MCF 10A (cell line): ENCODE measurements at places on chromosomes 12 and 14. TPM values are rescaled to one million over a fixed set of nuclear protein-coding genes. Genes with fewer than 3 reads are reported as not detected.

DNA sequence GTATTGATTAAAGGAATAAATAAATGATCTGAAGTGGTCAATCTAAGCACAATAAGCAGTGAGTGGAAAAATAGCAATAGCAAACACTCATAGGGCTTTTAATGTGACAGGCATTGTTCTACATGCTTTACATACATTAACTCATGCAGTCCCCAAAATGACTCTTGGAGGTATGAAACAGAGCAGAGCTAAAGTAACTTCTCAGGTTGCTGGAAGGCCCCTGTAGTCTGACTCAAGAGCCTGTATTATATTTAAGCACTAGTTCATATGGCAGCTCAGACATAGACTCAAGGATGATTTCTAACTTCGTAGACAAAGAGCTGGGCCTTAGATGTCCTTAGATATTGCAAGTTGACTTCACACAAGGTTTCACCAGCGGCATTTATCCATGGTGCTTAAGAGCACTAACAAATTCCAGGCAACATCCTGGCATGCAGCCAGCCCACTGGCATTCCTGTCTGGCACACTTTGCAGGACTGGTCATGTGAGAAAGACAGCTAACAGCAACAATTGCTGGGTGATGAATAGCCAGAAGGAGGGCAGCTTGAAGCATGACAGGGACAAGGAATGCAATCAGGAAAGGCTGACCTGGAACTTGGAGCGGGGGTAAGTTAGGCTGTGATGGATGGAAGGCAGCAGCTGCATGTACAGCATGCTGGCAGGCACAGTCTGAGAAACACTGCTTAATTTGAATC is 22.9 kb upstream of the KTN1 start:
- DNase-seq: peak; percentile 97

GRCh38 chr14:99155173-99156089 is 116.6 kb downstream of the BCL11B start:
- DNase-seq: peak; percentile 61

GRCh38 chr14:99258341-99258861 is 13.6 kb downstream of the BCL11B start:
- no peak for DNase-seq

DNA sequence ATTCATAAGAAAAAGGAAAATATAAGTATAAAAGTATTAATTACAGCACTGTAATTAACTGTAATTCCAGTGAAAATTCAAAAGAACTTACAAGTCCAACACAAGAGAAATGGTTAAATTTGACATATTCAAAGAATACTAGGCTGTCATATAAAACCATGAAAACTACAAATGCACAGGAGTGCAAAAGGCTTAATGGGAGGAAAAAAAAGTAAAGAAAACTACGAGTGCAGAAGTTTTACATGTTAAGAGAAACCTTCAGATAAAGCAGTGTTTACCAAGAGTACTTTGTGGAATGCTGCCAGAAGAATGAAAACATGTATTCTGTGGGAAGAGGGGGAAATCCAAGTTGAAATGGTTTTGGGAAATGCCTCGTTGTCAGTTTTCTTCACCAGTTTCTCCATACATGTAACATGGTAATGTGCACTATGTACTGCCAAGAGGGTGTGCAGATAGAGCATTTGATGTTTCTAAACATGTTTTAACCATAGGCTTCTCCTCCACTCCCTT is 9.1 kb downstream of the HEATR5A start:
- DNase-seq: peak; percentile 16

DNA sequence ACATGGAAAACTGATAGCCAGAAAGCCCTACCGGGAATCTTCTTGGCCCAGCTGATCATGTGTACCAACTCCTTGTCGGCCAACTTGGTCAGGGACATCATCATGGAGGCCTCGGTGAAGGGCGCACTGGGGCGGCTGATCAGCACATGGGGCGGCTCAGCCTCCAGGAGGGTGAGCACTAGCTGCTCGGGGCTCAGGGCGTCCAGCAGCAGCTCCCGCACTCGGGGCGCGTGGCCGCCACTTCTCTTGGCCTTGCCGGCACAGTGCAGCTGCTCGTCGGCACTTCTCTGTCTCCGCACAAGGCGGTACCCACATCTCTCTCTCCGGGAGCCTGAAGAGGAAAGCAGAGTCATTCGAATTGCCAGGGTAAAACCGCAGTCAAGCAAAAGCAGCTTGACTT is 33.8 kb downstream of the ESR2 start:
- DNase-seq: no peak

Gene MLEC
- 107 and 144 TPM in 2 replicates for total RNA-seq

GRCh38 chr12:67937822-67938221 is 51.4 kb upstream of the IFNG-AS1 start:
- DNase-seq: no peak

DNA sequence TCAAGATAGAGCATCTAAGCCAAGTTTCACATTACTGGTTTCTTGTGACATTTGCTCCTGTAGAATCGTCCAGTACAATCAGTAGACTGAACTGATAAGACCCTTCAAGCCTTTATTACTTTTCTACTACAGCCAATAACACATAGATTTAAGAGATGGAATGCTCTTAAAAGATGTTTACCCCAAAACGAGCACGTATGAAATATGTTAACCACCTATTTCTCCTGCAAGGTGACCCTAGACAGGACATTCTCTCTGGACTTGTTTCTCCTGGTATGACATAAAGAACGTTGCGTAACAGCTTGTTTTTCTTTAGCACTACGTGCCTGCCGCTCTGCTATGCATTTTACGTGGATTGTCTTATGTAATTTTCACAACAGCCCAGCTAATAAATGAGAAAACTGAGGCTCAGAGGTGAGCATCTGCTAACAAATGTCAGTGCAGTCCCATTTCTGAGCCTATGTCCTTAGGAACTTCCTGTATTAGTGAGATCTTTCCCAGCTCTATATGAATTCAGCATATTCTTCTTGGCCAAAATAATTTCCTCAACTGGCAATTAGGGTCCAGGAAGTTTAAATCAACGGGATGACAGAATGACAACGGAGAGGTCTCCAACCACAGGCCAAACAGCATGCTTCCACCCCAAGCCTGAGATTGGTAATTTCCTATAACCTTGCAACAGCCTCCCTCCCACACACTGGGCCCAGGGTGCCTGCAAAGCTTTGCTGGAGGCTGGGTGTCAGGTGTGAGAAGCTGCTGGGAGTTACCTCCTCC is 3.7 kb downstream of the NFKBIA start:
- DNase-seq: peak; percentile 67

DNA sequence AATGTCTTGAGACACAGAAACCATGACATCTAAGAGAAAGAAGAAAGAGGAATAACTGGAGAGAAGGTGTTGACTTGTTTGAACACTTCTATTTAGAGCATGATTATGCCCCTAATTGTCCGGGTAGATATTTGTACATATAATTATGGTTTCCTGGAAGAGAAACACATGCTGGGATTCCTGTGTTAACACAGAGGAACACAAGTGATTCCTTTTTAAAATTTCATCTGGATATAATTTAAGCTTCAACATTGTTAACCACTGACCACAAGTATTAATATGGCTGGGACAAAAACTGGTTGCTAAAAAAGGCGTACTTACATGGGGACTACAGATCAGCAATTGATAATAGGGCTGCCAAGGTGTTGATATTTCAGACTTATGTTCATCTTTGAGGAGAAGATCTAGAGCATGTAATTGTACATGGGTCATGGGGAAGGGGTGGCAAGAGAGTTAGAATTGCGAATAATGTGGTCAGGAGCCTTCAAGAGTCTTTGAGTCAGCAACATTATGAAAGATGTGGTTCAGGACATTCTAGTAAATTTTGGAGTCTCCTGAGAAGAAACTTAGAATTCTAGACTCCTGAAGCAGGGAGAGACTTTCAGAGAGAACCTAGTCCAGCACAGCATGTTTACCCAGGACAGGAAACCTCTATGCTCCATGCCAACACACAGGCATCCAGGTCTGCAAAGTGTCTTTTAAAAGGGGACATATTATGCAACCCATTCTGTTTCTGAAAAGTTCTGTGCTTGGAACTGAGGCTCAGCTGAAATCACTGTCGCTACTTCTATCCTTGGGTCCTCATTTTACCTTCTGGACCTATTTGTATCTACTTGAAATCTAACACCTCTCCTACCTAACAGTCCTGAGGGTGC is 56.5 kb downstream of the SLC38A1 start:
- DNase-seq: no peak

GRCh38 chr14:104872469-104873341 is 7.6 kb downstream of the CEP170B start:
- DNase-seq: no peak

DNA sequence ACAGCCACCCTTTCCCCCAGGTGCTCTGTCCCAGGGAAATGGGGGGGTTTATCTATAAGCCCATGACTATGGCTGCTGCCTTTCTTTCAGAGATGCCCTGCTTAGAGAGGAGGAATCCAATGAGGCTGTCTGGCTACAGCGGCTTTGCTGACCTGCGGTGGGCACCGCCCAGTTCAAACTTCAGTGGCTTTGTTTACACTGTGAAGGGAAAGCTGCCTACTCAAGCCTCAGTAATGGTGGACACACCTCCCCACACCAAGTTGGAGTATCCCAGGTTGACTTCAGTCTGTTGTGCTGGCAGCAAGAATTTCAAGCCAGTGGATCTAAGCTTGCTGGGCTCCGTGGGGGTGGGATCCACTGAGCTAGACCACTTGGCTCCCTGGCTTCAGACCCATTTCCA is 869.2 kb downstream of the SLC6A15 start:
- no peak for DNase-seq

Gene PRKCH
- total RNA-seq: 10.4 and 12.4 TPM in 2 replicates

GRCh38 chr14:58239244-58240195 is 5.1 kb upstream of the PSMA3 start:
- peak; percentile 66 for DNase-seq

DNA sequence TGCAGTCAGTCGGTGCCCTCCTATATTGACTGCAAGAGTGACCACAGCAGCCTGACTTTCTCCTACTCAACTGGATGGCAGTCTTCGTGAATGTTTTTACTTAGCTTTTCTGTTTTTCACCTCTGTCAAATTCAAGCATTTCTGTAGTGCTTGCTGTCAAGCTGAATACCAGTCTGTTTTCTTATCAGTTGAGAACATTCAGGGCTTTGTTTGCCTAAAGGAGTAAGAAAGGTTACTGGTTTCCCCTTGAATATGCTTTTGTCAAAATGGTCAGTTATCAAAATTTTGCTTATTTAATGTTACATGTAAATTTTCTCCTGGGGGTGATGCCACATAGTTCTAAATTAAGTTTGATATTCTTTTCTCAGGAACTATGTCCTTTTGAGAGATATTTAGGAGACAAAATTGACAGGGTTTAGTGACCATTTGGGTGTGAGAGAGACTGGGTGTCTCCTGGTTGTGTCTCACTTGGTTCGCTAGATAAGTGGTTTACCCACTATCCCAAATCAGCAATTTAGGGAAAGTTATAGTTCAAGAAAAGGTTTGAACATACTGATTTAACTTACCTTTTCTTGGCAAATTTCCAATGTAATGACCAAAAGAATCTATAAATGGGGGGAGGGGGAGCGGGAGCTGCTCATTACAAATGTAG is 366.3 kb downstream of the TMTC2 start:
- DNase-seq: no peak

DNA sequence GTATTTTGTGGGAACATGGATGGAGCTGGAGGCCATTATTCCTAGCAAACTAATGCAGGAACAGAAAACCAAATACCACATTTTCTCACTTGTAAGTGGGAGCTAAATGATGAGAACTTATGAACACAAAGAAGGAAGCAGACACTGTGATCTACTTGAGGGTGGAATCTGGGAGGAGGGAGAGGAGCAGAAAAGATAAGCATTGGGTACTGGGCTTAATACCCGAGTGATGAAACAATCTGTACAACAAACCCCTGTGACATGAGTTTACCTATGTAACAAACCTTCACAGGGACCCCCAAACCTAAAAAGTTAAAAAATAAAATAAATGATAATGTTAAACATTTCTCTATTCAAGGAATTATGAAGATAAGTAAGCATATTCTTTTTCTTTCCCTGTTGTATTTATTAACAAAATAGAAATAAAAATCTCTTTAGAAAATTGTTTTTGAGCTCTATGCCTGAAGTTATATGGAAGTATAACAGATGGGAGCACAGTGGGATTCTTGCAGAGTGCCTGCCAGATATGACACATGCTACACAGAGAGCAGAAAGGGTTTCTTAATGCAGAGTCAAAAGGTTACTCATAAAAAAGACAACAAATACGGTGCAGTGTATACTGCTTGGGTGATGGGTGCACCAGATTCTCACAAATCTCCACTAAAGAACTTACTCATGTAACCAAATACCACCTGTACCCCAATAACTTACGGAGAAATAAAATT is 52.0 kb upstream of the SYNE2 start:
- DNase-seq: peak; percentile 40

DNA sequence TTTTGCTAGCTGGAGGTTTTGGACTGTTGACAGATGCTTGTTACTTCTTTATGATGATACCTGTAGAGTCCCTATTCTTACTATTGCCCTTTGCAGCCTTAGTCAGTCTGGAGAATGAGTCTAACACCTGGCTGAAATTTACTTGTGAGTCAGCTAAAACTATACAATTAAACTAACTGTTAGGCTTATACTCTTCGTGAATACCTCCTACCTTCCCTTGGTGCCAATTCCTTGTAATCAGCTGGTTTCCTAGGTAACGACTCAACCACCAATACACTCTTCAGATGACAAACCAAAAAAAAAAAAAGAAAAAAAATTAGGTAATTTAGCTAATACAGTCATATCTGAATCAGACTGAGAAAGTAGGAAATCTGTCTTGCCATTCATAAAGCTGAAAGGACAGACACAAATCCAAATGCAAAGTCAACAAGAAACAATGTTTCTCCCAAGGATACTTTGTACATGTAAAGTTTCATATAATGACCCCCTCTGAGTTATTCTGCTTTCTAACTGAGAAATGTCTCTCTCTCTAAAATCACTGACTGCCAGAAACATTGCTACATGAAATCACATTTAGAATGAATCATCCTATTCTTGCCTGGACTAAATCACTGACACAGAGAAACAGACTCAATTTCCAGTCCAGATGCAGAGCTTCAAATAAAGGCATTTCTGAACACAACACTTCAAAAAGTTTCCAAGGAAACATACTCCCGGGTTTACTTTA is 56.5 kb upstream of the CDKL1 start:
- peak; percentile 61 for DNase-seq

- DNase-seq: no peak
Measured at GRCh38 chr12:5792343-5792742, 152.7 kb downstream of the ANO2 start.

Gene C1S
- 6.0 and 11.5 TPM in 2 replicates for total RNA-seq

DNA sequence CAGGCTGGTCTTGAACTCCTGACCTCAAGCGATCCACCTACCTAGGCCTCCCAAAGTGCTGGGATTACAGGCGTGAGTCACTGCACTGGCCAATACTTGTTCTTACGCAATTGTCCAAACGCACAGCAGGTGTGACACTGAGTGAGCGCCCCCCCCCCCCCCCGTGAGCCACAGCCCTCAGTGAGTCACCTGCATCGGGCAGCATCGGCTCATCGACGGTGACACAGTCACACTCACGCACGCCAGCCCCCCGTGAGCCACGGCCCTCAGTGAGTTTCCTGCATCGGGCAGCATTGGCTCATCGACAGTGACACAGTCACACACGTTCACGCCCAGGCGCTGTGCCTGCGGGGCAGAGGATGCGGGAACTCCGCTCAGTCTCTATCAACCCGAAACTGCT is 42.5 kb downstream of the GALNT9 start:
- DNase-seq: peak; percentile 87

Gene SELPLG
- 0.86 and 1.2 TPM in 2 replicates for total RNA-seq

GRCh38 chr14:59013672-59014298 is 174.7 kb upstream of the DAAM1 start:
- DNase-seq: peak; percentile 80

Gene CLEC14A
- not detected in 2 replicates for total RNA-seq
